ENCODE measurements at places on chromosomes 3 and 15.

GRCh38 chr3:71602256-71602655 lies 18.7 kb upstream of the FOXP1 start:
- no peak for DNase-seq

GRCh38 chr3:126446301-126446700 lies 29.4 kb downstream of the ZXDC start:
- DNase-seq: no peak

DNA sequence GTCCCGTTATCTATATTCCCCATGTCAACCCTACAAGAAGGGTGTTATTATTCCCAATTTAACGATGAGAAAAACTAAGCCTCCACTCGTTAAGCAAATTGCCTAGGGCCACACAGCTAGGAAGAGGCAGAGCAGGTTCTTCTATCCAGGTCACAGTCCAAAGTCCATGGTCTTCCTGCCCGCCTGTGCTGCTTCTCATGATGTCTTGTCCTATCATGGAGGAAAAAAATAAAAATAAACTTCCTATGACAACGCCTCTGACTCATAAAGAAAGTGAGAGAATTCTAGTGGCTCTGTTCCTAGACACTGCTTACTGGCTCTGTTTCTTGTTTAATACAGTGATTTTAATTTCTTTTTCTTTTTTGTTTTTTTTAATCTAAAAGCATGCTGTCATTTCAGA lies 9.7 kb downstream of the COL8A1 start:
- DNase-seq: no peak

- DNase-seq: no peak
These were observed 62.4 kb upstream of the PCSK6 start for GRCh38 chr15:101551696-101552591.

GRCh38 chr3:36149447-36149865 lies 230.8 kb upstream of the STAC start:
- no peak for DNase-seq

Data from GM18507 (cell line).